ENCODE measurements at places on chromosomes 11 and 22.

DNA sequence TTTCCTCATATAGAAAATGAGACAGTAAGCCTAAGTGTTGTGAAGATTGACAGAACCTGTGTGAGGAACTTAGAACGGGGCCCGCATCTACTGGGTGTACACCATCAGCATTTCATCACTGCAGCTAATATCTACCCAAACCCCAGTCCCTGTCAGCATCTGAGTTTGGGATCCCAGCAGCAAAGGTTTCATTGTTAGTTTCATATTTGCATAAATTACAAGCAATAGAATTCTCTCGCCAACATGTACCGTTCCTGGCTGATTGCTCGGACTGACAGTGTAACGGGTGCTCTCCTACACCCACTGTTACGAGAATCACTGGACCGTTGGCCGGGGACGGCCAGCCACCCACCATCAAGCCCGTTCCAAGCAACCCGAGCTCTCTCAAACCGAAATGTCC, 10.4 kb upstream of the TMPRSS6 start:
- DNase-seq, result no peak

DNA sequence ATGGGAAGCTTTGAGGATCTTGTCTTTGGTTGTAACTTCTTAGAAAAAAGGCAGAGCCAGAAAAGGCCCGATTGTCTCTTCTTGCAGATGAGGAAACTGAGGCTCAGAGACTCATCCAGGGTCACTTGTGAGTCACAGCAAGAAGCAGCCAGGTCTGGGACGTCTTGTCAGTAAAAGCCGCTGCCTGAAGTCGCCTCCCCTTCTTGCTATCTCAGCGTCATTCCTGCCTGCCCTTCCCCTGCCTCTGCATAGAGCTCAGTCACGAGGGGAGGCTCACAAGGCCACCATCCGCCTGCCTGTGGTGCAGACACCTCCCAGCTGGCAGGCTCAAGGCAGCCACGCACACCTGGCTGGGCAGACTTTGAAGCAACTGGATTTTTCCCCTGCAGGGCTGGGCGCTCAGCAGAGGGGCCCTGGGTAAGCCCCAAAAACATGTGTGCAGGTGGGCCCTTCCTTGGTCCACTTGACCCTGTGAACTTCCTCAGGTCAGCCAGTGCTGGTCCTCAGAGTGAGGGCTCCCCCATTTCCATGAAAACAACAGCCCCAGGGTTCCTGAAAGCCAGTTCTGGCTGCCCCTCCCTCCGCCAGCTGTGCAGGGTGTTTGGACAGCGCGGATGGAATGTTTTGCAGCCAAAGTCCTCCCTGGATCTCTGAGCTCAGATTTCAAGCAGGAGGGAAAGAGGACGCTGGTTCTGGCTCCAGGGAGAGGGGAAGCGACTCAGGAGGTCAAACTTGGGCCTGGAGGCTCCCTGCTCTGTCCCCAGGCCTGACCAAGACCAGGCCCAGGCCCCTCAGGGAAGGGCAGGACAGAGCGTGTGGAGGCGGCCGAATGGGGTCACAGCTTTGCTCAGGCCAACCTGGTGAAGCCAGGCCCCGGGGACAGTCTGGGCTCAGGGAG, 6.0 kb upstream of the RAB3IL1 start:
- no peak for DNase-seq

DNA sequence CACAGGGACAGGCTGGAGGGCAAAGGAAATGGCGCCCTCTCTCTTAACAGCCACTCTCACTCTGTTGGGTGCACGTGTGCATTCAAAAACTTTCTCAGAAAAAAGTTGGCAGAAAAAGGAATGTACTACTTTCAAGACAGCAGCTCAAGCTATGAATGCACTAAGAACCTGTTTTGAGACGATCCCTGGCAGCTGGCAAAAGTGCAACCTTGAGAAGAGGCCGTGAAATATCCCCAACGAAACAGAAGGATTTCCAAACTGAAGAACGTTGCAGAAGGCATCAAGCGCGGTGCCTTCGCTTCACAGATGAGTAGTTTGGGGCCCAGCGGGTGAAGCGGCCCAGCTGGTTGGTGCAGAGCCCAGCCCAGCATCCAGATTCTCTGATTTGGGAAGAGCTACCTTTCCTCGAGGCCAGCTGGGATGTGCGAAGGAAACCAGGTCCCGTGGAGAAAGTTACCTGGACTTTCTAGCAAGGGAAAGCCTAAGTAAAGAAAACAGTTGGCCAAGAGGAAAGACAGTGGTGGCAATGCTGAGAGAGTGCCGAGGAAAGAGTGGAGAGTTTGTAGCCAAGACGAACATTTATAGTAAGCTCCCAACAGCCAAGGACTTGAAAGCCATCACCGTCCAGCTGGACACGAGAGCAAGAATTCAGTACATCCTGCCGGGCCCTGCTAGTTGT, 16.3 kb downstream of the IFT27 start:
- no peak for DNase-seq

DNA sequence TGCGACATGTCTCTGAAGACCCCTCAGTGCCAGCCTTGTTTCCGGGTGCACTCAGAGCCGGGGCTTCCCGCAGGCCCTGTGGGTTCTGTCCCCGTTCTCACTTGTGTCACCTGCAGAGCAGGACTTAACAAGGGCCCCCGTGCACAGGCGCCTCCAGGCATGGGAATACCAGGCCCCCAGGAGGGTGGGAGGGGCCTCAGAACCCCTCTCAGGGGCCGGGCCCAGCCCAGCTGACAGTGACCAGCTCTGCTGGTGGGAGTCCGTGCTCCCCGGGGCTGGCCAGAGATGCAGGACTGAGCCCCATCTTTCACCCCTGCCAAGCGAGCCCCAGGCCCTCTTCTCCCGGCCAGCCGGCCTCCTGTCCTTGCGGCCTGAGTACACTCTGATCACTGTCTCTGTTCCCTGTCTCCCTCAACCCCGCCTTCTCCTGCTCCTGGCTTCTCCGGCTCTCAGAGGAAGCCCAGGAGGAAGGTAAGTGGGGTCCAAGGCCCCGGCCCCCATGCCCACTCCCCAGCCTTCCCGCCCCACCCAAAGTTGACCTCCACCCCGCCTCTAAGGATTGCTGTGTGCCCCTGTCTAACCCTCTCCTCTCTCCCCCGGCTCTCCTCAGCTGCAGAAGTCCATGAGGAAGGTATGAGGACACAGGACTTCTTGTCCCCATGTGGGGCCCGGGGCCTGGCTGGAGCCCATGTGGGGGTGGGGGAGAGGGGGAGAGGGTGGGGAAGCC, 5.3 kb downstream of the TNNT3 start:
- DNase-seq, result no peak

GRCh38 chr11:8312986-8313385, 49.3 kb upstream of the LMO1 start:
- no peak for DNase-seq

DNA sequence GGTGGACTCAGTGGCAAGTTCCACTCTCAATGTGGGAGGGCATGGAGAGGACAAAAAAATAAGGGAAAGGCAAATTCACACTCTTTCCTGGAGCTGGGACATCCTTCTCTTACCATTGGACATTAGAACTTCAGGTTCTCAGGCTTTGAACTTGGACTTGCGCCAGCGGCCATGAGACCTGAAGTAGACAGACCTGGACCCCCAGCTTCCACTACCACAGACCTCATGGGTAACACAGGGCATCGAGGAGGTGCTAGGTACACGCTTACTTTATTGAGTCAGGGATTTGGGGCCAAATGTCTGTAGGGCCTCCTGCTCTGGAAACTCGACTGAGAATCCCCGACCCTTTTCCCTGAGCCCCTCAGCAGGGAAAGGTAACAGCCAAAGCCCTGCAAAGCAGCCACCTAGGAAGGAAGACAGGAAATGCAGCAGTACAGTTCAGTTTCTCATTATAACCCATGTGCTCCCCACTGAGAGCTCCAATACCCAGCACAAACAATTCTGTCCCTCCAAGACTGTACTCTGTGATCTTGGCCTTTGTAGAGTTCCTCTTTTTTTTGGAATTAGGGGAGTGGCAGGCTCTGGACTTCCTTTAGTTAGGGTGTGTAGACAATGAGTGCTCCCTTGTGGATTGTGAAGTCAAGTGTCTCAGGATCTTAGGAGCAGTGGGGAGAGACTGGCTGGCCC, 5.7 kb downstream of the CHRNA10 start:
- DNase-seq, result no peak

GRCh38 chr11:12914400-12914912, 94.7 kb upstream of the RASSF10 start:
- peak; percentile 71 for DNase-seq

DNA sequence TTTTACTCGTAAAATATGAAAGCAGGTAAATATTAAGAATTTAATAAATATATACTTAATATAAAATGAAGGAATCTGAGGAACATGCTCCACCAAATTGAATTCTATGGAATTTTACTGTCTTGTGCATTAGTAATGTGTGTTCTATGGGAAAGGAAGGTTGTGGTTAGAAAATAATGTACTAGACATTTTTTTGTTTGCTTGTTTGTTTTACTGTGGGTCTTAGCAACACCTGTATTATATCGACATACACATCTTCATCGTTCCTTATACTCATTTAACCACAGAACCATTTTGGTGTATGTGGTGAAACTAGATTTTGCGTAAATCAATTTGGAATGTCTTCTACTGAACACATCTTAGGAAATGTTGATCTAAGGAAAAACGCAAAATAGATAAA, 114.1 kb upstream of the MTMR2 start:
- DNase-seq, result no peak

- DNase-seq, result no peak
These were observed 34.1 kb upstream of the CRTAM start for GRCh38 chr11:122804161-122804560.

GRCh38 chr11:123587559-123587958, 66.9 kb downstream of the SCN3B start:
- no peak for DNase-seq

DNA sequence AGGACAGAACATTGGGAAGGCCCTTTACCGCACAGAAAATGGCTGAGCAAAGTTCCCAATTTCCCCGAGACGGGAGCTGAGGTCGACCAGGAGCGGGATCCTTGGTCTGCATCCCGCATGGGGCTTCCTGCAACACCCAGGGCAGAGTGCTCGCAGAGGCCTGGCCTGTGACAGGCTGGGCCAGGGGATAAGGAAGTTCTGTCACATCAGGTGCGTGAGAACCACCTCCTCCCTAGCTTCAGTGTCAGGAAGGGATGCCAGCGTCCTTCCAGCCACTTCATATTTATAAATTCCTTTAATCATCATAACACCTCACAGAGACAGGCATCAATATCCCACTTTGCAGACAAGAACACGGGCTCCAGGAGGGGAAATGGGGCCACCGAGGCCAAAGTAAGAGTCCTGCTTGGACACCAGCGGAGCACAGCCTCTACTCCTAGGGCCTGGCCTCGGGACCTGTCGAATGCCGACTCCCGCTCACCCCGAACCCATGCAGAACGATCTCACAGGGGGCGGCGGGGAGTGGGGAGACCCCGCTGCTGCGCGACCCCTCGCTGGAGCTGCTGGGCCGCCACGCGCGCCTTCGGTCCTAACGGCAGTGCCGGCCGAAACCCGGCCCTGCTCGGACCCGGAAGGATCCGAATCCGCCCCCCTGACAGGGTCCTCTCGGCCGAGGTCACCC, 532 bp downstream of the BET1L start:
- no peak for DNase-seq

DNA sequence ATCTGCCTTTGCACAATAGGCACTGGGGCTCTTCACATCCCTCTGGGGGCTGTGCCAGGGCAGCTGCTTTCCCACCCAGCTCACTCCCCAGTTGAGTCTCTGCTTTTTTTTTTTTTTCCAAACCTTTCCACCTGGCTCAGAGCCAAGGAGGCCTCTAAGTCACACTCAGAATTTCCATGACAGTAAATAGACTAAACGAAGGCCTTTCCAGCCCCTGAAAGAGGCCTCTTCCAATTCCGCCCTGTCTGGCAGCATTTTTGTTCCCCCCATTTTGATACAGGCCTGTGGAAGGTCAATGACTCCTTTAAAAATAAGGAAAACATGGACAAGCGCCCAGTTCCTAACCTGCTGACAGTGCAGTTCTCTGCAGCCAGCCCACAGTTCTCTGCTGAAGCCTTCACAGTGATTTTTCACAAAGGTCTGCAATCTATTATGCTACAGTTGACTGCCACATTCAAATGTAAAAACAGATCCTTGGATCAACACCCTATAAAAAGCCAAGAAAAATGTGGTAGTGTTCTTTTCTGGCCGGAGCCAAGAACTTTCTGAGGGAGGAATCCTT, 107.5 kb upstream of the SESN3 start:
- peak; percentile 93 for DNase-seq

DNA sequence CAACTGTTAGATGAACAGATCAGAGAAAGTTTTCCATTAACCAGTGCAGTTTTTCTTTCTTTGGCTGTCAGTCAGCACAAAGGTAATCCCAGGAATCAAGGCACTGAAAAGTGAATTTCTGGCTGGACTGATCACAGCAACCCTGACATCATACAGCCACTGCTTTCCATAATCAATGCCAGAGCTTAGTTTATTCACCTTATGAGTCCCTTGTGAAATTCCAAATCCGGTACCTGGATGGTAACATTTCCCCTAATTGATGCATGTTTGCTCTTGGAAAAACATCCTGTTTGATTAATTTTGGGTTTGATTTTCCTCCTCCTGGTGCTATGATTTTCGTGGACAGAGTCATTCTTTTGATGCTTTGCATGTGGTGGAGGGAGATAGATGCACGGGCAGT, 319.8 kb downstream of the INSC start:
- DNase-seq, result no peak

DNA sequence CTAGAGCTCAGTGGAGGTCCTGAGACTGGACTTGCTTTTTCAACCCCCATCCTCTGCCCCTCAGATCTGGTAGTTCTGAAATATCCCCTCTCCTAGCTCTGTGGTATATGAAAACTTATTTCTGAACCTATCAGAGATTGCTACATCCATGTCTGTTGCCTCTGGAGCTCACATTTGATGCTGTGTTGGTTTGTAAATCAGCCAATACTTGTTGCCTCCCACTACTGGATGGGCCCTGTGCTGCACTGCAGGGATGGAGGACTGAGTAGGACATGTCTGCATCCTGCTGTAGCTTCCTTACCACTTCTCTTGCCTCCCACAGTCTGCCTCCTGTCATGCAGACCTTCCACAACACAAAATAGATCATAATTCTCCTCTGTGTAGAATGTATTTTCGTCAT, 5.2 kb downstream of the OLFML1 start:
- no peak for DNase-seq

- DNase-seq, result peak; percentile 67
These were observed 17.6 kb downstream of the MYH9 start for GRCh38 chr22:36369922-36370791.

- no peak for DNase-seq
These were observed 11.0 kb downstream of the CARS1 start for GRCh38 chr11:3046190-3046589.

DNA sequence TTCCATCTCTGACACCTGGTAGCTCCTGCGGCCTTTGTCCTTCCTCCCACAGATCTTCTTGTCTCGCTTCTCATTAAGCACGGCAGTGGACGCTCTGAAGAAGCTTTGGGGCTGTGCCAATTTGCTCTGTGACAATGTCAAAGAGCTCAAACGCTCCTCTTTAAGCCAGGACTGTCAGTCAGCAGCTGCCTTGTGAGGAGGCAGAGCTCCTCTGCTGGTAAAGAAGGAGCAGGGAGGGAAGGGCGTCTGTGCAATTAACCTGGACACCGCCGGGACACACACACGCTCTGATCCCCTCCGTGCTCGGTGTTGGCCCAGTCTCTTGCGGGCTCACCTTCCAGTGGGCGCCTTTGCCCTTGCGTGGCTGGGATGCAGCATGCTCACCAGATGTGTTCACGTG, 373.9 kb downstream of the BRD1 start:
- DNase-seq, result no peak

All from NCI-H1092 treated with DMSO at 0.1 percent for 48 hours (cell line).